GM12878 (cell line): ENCODE measurements at places on chromosomes 3 and 15. TPM values are rescaled to one million over a fixed set of nuclear protein-coding genes. Genes with fewer than 3 reads are reported as not detected.

The PLSCR2 gene
- not detected in 2 replicates for polyA plus RNA-seq

DNA sequence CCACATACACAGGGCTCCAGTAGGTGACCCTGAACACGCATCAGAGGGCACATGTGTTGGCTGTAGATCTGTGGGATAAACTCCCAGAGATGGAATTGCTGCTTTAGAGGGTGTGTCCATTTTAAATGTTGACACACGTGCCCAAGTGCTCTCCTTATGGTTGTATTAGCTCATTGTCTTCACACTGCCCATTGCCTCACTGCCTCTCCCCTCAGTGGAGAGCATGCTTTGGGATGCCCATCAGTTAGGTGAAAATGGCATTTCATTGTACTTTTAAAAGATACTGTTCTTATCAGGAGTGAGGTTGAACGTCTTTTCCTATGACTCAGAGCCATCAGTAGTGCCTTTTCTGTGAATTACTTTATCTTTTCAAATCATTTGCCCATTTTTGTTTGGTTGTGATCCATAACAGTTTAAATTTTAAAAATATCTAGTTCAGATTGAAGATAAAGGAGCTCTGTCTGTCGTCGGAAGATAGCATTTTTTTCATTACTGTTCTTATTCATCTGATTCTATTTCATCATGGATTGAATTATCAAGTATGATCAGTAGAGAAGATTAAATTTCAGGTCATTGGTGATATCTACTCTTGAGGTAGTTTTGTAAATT is 120.7 kb downstream of the CHDH start:
- H3K4me3 ChIP-seq: no peak overlapping the region
- no peaks in the 10 kb centered on the region; the same call in 1 of the 2 replicates for H3K27me3 ChIP-seq
- H3K27ac ChIP-seq: no peak overlapping the region
- H3K36me3 ChIP-seq: no peaks in the 10 kb centered on the region
- DNase-seq: no peak

The ZNF501 gene
- 1.2 and 1.7 TPM in 2 replicates for polyA plus RNA-seq

DNA sequence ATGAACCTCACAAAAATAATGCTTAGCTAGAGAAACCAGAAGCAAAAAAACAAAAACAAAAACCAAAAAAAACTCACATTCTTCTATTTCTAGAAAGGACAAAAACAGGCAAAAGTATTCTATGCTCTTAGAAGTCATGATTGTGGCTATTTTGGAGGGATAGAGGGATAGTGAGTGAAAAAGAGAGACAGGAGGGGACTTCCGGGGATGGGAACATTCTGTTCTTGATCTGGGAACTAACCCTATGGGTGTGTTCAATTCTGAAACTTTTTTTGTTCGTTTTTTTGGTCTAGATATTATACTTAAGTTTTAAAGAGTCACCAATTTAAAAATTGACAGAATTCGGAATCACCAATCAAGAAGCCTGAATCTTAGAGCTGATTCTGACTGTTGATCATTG is 120.0 kb upstream of the TPM1 start:
- DNase-seq: no peak
- H3K27ac ChIP-seq: no peak overlapping the region
- no peaks in the 10 kb centered on the region for H3K27me3 ChIP-seq
- H3K4me3 ChIP-seq: no peak overlapping the region

DNA sequence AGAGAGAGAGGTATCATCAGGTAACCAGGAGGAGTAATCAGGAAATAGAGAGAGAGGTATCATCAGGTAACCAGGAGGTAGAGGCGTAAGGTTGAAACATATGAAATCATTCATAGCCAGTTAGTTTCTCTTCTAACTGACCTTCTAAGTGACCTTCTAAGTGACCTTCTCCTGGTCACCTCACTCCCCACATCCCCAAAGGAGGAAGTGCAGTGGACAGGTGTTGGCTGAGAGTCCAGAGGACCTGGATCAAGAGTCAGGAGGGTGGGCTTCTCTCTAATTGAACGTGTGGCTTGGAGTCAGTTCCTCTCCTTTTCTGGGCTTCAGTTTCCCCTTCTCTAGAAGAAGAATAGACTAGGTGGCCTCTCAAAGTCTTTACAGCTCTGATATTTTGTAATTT is 121.3 kb upstream of the DLG1 start:
- H3K4me3 ChIP-seq: no peak overlapping the region
- no peaks in the 10 kb centered on the region for H3K27me3 ChIP-seq
- no peak overlapping the region for H3K27ac ChIP-seq

DNA sequence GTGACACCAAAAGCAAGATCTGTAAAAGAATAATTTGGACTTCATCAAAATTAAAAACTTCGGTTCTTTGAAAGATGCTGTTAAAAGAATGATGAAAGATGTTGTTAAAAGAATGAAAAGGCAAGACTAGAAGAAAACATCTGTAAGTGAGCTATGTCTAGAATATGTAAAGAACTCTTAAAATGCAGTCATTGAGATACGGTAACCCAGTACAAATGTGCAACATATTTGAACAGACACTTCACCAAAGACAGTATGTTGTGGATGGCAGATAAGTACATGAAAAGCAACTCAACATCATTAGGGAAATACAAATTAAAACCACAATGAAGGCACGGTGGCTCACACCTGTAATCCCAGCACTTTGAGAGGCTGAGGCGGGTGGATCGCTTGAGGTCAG is 139.5 kb downstream of the LRIG1 start:
- no peak overlapping the region for H3K27ac ChIP-seq
- no peaks in the 10 kb centered on the region for H3K4me1 ChIP-seq
- no peaks in the 10 kb centered on the region for H3K27me3 ChIP-seq
- no peak for DNase-seq
- H3K4me3 ChIP-seq: no peak overlapping the region

DNA sequence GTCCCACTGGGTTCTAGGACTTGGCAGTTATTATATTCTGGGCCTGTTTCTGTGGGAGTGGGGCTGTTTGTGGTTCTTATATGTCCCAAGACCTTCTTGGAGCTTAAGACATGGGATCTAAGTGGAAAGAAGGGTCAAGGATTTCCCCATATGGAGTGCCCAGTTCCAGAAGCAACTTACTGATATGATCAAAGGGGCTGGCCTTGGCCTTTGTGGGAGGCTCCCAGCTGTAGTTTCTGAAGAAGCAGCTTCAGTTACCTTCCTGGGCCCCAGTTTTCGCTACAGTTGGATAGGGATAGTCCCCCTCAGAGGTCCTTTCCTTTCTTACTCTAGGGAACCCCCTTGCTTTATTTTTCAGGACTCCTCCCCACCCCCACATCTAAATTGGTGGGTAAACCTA is 56.0 kb downstream of the RAB11A start:
- peaks cover 18% of the 10 kb centered on the region for H3K4me1 ChIP-seq
- DNase-seq: no peak
- H3K27ac ChIP-seq: no peak overlapping the region
- no peak overlapping the region for H3K4me3 ChIP-seq
- no peaks in the 10 kb centered on the region for H3K27me3 ChIP-seq
- H3K36me3 ChIP-seq: no peaks in the 10 kb centered on the region

- H3K36me3 ChIP-seq: no peaks in the 10 kb centered on the region
- H3K4me3 ChIP-seq: no peak overlapping the region
- no peaks in the 10 kb centered on the region for H3K27me3 ChIP-seq
- DNase-seq: no peak
- no peak overlapping the region for H3K27ac ChIP-seq
These were observed 155.5 kb upstream of the SETMAR start for GRCh38 chr3:4147556-4148118.

The ERC2 gene
- polyA plus RNA-seq: not detected in 2 replicates

GRCh38 chr15:69994429-69995205 is 103.1 kb downstream of the TLE3 start:
- H3K27ac ChIP-seq: no peak overlapping the region; the same call in 1 of the 2 replicates
- H3K36me3 ChIP-seq: no peaks in the 10 kb centered on the region
- H3K27me3 ChIP-seq: no peaks in the 10 kb centered on the region
- no peak for DNase-seq
- peaks cover 24% of the 10 kb centered on the region for H3K4me1 ChIP-seq
- H3K4me3 ChIP-seq: no peak overlapping the region

DNA sequence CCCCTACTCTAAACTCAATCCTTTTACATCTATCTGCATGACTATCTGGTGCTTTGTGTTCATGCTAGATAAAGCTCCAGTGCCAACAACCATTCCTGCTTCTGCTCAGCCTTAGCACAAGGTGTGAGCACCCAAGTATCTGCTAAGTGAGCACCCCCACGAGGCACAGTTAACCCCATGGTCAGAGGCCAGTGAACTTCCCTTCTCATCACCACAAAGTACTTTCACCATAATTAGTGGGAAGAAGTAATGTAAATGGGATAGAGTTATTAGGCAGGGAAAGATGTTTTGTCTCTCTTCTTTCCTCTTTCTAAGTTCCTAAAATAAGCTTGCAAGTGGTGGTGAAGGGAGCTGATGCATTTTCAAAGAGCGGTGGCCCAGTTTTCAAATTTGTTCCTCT is 96.4 kb downstream of the ANO10 start:
- H3K27me3 ChIP-seq: no peaks in the 10 kb centered on the region
- DNase-seq: no peak
- no peaks in the 10 kb centered on the region for H3K36me3 ChIP-seq

DNA sequence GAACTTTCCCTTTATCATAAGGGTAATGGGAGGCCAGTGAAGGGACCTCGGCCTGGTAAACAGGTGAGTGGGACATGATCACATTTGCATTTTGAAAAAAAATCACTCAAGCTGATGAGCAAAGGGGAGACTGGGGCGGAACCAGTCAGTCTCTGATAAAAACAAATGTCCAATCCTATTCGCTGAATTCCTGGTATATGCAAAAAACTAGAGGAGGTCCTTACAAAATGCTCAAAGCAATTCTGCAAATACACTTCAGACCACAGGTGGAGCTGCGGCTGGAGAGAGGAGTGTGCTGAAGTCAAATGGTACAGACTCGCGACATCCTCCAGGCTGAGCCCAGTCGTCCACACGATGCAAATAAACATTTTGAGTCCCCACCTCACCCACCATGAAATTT is 166.7 kb downstream of the FOXP1 start:
- H3K4me1 ChIP-seq: peaks cover 7% of the 10 kb centered on the region; the same call in 1 of the 2 replicates
- no peak for DNase-seq
- no peaks in the 10 kb centered on the region for H3K36me3 ChIP-seq
- no peaks in the 10 kb centered on the region; the same call in 1 of the 2 replicates for H3K27me3 ChIP-seq

The LRRC34 gene
- polyA plus RNA-seq: 3.2 and 3.4 TPM in 2 replicates
